Activated naive CD8-positive, alpha-beta T cell treated with anti-CD3 and anti-CD28 coated beads, Interleukin-2, amount 10 ng/mL, durations not matched to agents 7 days and 5 days (primary cell): ENCODE measurements at places on chromosomes 2 and 18. TPM values are rescaled to one million over a fixed set of nuclear protein-coding genes. Genes with fewer than 3 reads are reported as not detected.

Gene SLC11A1
- 1.6 TPM for total RNA-seq

Gene VWC2L
- total RNA-seq, result not detected

Gene SPP2
- total RNA-seq, result not detected

GRCh38 chr2:54722641-54723040, 821 bp upstream of the EML6 start:
- no peak for DNase-seq

DNA sequence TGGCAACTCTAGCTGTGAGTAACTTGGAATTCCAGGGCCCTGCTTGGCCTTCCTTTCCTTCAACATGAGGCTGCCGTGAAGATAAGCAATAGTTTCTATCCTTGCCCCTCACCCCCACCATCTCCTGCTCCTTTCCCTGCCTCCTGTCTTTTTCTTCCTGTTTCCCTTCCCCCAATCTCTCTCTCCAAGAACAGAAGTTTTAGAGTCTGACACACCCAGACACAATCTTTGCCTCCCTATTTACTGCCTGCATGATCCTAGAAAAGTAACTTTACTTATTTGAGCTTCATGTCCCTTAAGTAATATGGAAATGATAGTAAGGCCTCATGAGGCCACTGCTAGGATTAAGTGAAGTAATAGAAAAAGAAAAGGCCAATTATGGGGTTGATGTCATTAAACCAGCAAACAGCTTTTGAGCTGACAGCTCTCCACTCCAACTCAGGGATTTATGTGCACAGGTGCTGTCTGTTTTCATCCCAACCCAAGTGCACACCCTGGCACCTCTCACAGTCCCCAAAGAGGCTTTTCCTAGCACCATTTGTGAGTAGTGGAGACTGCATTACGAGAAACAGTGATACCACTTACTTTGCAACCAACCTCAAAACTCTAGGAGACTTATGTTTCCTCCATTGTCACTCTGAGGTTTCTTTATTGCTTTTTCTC, 123.7 kb upstream of the SIX3 start:
- no peak for DNase-seq

- DNase-seq, result no peak
Measured at GRCh38 chr2:146927080-146927711, 917.6 kb upstream of the ACVR2A start.

Gene SNORC
- 2.1 TPM for total RNA-seq

- DNase-seq, result no peak
Measured at GRCh38 chr2:176999301-176999700, 213.3 kb upstream of the HNRNPA3 start.

- DNase-seq, result no peak
Measured at GRCh38 chr2:56021136-56021474, 97.5 kb upstream of the EFEMP1 start.

DNA sequence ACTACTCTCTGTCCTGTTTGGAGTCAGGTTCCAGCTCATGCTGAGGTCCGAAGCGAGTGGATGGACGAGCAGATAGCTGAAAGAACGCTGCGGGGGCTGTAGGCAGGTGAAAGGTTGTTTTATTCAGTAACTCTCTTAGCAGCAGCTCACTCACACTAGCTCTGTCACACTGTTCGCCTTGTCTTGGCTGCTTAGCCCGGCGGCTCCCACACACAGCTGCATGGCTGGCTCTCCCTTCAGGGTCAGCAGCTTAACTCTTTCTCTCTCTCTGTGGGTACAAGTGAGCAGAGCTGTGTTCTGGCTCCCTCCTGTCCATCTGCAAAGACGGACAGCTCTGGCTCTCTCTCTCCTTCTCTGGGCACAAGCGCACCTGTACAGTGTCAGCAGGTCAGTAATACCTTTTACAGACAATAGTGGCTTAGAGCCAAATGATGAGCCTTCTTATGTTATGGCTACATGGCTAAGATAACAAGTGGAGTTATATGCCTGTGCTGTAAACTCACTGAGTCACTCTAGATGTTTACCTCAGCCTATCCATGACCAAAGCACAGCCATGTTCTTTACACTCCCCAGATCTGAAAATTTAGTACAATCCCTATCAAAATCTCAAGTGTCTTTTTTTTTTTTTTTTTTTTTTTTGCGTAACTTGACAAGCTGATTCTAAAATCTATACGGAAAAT, 149.3 kb downstream of the GALNT1 start:
- no peak for DNase-seq

Gene DCC
- total RNA-seq, result not detected

Gene ANO7
- 1.4 TPM for total RNA-seq

Gene ZNF385B
- not detected for total RNA-seq

DNA sequence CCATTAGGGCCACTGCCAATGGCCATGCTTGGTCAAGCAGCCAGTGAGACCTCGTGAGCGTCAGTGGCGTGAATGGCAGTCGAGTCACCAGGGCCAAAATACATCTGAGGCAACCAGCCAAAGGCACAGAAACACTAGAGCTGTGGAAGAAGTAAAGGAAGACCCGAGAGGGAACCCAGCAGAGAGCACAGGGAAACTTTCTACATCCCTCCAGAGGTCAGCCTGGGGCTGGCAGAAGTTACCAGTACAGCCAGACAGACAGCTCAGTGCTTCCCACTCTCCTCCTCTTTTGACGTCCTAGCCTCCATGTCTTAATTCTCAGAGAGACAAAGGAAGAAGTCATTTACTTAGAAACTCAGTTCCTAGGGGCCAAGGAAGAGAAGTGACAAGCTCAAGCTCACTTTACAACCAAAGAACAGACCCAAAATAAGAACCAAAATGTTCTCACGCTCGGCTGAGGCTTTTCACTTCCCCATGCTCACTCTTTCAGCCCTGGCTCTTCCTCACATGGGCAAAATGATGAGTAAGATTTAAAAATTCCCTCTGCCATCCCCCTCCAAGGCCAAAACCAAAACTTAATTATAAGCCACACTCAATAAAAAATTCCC, 8.7 kb downstream of the CYRIA start:
- no peak for DNase-seq

DNA sequence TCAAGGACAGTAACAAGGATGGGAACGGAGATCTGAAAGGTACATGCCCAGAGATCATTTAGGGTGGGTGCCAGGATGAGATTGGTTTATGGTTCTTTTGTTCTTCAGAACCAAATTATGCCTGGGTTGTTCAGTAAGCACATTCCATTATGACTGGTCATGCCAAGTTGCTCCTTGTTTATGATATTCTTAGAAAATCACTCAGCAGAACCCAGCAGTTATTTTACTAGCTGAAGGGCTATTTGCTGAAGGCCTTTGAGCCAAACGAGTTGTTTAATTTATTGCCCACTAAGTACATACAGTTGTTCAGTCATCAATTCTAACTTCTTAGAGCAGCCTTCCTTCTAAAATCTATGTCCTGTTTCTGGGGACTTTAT, 635 bp downstream of the SLC3A1 start:
- no peak for DNase-seq

DNA sequence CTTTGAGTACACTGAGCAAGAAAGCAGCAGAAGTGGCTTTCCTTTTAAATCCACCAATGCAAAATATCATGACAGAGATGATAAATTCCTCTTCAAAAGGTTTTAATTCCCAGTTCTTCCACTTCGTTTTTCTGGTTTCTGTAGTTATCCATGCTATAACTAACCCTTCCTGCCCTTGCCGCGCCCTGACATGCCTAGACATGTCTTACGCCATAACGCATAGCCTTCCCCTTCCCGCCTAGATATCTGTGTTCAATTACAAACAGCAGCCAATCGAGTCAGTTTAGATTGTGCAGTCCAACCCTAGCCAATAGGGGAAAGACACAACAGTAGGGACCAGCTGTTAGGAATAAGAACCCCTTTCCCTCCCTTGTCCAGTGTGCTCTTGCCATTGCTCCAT, 16.1 kb downstream of the PRPF40A start:
- no peak for DNase-seq

Gene PRSS56
- total RNA-seq, result not detected

Gene ACOXL
- total RNA-seq, result not detected

DNA sequence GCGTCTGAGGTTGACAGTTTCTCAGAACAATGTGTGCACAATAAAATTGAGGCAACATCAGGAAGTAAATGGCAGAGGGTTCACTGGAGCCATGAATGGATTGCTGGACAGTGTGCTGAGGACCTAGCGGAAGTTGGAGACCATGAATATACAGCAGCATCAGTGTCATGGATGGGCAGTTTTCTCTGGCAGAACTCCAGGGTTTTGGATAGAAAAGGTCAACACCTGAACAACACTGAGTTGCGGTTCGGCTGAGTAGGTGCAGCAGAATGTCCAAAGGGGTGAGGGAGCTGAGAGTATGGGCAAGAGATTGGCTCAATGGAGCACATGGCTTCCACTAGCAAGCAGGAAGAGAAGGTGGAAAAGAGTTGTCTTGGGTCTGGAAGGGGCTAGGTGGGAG, 73.7 kb downstream of the DNER start:
- DNase-seq, result no peak

GRCh38 chr18:33578518-33579348, 714 bp downstream of the ASXL3 start:
- DNase-seq, result peak; percentile 30

Gene EPC2
- total RNA-seq, result 39.2 TPM

Gene LYG2
- not detected for total RNA-seq

Gene CYBRD1
- 0.89 TPM for total RNA-seq

- DNase-seq, result no peak
Measured at GRCh38 chr2:66667301-66667700, 232.4 kb downstream of the MEIS1 start.

- peak; percentile 46 for DNase-seq
Measured at GRCh38 chr2:84888401-84889276, 7.8 kb upstream of the TRABD2A start.

- no peak for DNase-seq
Measured at GRCh38 chr2:40224318-40224717, 227.6 kb downstream of the SLC8A1 start.

DNA sequence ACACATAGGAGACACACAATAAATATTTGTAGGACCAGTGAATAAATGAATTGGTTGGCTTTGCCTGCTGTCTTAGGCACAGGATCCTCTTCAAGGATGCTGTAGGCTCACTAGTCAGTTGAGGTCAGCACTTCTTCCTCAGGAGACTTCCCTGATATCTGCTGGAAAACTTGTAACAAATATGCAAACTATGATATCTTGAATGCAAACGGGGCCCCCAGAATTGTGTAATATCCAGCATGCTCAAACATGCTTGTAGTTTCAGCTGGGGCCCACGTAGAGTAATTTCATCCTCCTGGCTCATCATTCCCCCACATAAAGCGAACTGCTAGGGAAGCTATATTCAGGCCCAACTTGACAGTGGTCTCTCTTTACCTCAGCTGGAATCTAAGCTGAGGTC, 43.6 kb downstream of the POLE4 start:
- DNase-seq, result no peak

- no peak for DNase-seq
Measured at GRCh38 chr2:160596441-160596840, 102.8 kb upstream of the RBMS1 start.

DNA sequence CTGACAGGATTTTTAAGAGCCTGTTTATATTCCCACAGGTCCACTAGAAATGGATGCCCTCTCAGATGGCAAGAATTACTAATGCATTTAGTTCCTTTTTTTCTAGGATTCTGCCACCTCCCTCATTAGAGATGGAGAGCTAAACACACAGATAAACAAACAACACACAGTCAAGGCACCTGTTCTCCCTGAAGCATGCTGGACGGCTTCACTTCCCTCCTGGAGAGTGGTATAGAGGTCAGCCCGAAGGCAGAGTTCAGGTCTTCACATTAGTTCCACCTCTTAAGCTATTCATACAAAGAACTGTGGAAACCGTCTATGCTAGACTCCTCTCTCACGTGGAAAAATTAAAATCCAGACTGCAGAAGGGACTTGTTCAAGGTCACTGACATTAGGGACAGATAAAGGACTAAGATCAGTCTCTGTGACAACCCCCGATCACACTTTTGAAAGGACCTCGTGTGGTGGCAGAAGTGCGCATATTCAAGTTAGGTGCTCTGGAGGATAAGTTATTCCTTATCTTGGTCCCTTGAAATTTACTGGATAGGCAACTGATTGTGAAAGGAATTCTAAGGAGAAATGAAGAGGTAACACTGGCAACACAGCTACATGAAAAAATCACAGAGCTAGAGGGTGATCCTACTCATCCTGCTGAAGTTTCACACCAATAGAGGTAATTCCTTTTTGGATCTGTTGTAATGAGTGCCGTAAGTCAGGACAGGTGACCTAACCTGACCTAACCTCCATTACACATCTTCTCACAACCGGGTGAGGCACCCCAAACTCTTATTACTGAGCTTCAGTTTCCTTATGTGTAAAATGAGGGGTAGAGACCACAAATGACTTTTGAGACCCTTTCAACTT, 75.1 kb downstream of the SPRED2 start:
- no peak for DNase-seq

- DNase-seq, result no peak
Measured at GRCh38 chr2:215465256-215465655, 29.4 kb upstream of the FN1 start.

DNA sequence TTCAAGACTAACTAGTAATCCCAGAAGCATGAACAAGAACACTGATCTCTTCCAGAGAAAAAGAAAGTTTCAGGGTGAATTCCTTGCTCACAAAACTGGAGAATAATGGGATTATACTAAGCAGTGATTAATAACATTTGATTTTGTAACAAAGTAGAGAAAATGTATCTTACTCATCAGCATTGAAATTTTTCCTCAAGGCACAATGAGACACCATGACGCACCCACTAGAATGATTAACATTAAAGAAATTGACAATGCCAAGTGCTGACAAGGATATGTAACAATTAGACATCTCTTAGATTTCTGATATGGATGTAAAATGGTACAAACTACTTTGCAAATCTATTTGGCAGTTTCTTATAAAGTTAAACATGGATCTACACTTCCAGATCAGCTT, 101.1 kb upstream of the EPHA4 start:
- DNase-seq, result no peak

GRCh38 chr2:208565690-208566416, 159.3 kb downstream of the PTH2R start:
- no peak for DNase-seq

DNA sequence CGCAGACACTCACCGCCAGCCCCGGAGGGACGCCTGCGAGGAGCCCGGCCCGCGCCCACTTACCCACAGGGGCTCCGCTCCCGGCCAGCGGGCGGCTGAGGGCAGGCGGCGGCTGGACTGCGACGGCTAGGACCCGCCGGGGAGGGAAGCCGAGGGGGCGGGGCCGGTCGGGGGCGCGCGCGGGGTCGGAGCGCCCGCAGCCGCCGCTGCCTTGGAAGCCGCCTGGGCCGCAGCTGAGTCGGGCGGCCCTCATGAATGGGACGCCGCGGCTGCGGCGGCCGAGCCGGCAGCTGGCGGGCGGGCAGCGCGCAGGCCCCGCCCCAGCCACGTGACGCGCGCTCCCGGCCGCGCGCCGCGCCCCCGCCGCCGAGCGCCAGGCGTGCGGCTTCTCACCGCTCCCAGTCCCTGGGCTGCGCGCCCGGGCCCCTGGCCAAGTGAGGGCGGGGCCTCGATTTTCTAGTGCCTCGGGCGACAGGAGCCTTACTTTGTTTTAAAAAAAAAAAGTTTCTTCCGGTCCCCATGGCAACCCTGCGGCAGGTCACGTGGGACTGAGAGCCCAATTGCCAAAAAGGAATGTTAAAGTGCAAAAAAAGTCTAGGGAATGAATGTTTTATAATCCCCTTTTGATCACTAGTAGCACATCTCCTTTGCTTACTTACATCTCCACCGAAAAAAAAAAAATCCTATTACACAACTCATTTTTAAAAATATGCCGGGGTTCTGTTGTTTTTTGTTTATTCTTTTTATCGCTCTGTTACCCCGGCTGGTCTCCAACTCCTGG, at the start of gene LPIN2:
TSS of gene LPIN2 (minus strand) at position 121 of the 781 bp plus-strand sequence. CDS start 52,304 bp downstream, outside the sequence.
- peak; percentile 97 for DNase-seq

Gene CD28
- 58.9 TPM for total RNA-seq
